ENCODE measurements at places on chromosomes 3 and 15. TPM values are rescaled to one million over a fixed set of nuclear protein-coding genes. Genes with fewer than 3 reads are reported as not detected.

Gene HTR3E
- not detected for total RNA-seq

Gene NR1I2
- total RNA-seq: 10.9 TPM

Gene GTPBP8
- 16.7 TPM for total RNA-seq

Gene GREM1
- 0.11 TPM for total RNA-seq

Gene ICE2
- total RNA-seq: 26.4 TPM

Gene SLC12A8
- total RNA-seq: 0.13 TPM

Gene MITF
- total RNA-seq: 0.38 TPM

Gene DHFR2
- total RNA-seq: 4.6 TPM

Gene PAK6
- total RNA-seq: 0.07 TPM

Gene GPR160
- 14.0 TPM for total RNA-seq
